ENCODE measurements at places on chromosomes 16 and 17.

GRCh38 chr16:11233727-11234376, 22.2 kb downstream of the SOCS1 start:
- DNase-seq: no peak

DNA sequence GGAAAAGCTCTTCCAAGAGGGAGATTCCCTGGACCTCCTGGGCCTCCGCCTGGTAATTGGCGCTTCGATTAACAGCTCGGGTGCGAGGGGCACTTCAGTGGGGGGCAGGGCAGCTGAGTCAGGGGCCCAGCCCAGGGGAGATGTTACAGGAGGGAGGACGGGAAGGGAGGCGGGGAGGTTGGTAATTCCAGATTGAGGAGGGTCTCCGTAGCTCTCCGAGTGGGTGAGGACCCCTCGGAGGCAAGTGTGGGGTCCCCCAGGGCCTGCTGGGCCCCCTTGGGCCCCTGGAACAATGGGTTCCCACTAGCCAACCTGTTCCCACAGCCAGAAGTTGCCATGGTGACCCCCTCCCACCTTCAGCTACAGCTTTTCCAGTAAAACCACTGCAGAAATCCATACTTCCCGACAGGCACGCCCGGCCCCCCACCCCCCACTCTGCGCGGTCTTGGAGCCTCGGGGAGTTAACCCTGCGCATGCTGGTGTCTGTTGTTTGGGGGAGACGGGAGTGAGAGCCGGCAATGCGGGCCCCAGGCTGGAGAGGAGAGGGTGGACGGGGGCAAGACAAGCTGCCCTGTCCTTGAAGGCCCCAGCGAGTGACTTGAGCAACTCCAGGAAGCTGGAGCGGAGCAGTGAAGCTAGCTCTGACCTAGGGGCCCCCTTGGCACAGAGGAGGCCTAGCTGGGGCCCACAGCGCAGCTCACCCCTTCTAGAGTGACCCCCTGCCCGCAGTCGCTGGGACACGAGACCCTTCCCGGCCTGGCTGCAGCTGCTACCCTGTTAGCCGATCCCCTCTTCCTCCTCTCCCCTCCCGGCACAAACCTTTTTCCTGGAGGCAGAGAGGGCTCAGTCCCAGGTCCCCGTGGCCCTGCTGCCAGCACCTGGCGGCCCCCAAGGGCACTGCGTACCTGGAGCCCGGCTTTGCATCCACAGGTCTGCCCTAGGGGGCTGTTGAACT, 37.8 kb downstream of the TMEM235 start:
- no peak for DNase-seq

- no peak for DNase-seq
These were observed 288.9 kb upstream of the CDH11 start for GRCh38 chr16:65410801-65411200.

DNA sequence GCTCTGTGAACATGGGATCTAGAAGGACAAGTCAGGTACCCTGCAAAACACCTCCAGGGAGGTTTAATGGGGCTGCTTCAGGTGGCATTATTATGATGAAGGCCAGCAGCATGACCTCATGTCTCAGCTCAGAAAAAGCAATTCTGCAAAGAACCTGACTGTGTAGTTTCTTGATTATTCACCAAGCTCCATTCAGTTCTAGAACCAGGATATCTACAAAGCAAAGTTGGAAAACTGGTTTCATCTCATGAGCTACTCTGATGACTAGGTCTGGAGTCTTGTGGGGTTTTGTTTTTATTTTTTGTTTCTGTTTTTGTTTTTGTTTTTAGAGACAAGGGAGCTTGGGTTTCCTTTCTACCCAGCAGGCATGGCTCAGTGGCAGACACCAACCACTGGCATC, 19.0 kb upstream of the LRRC37A3 start:
- DNase-seq: no peak

GRCh38 chr17:1906662-1907101, 76.9 kb downstream of the RPA1 start:
- no peak for DNase-seq

DNA sequence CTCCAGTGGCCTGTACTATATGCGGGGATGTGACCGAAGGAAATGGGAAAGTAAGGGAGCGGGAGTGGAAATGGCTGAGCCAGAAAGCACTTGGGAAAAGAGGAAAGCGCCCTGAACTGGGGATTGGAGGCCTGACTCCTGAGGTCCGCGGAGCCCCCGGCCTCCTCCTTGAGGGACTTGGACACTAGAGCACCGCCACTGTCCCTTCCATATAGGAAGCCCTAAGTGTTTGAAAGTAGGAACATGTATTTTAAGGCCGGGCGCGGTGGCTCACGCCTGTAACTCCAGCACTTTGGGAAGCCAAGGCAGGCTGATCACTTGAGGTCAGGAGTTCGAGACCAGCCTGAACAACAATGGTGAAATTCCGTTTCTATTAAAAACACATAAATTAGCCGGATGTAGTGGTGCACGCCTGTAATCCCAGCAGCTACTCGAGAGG, 530 bp upstream of the ZDHHC7 start:
- DNase-seq: no peak

DNA sequence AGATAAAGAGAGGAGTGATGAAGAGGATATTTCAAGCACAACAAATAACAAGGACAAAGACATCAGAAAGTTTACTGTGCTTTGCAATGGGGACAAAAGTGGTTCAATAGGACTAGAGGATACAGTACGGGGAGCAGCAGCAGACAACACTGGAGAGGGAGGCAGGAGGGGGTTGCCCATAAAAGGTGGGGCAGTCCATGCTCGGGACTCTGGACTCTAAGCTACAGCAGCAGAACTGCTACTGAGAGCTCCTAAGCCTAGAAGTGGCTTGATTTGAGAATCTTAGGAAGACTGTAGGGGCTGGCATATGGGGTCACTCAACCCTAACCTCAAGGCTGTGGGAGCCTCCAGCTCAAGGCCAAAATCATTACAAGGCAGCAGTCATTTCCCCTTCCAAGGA, 62.2 kb downstream of the C17orf67 start:
- no peak for DNase-seq

- peak; percentile 36 for DNase-seq
These were observed 678.9 kb downstream of the WWOX start for GRCh38 chr16:78778101-78779004.
